ENCODE measurements at places on chromosomes 12 and 14.

- DNase-seq = no peak
Observed at GRCh38 chr14:91753501-91754128, 21.7 kb upstream of the CATSPERB start.

DNA sequence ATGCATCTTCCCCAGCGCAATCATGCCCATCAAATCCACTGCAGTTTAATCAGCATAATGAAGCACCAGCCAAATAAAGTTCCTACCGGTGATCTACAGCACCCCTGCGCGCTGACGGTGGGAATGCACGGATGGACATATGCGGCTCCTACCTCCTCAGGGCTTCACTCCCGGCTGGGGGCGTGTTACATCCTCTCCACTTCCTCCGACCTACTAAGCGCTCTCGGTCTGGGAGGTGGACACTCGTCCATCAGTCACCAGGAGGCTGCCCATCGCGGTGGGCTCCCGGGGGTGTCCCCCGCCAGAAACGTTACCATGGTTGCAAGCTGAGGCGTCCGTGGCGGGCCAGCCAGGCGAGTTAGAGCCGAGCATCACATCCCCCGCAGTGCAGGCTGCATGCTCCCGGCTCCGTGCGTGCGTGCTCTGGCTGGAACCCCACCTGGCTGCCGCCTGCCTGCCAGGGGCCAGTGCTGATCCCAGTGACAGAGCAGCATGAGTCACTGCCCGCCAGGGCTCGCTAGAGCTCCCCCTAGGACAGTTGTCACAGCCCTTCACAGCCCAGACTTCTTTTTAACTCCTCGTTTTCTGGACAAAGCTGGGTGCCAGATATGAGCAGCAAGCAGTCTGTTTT, 73.0 kb downstream of the CIT start:
- DNase-seq = peak; percentile 64

DNA sequence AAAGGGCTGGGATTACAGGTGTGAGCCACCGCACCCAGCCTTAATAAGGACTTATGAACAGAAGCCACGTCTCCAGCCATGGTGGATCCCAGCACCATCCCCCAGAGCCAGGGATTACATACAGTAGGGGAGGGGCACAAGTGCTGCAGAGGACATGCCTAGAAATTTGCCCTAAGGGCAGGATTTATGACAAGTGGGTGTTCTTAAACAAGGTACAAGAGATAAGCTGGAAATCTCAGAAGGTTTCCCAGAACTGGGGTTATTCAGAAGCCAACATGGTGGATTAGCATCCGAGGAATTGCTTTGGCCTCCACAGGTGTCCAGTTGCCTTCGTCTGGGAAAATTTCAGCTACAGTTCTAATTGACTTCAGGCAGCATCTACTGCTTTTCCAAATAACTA, 114.4 kb upstream of the EGLN3 start:
- no peak for DNase-seq

DNA sequence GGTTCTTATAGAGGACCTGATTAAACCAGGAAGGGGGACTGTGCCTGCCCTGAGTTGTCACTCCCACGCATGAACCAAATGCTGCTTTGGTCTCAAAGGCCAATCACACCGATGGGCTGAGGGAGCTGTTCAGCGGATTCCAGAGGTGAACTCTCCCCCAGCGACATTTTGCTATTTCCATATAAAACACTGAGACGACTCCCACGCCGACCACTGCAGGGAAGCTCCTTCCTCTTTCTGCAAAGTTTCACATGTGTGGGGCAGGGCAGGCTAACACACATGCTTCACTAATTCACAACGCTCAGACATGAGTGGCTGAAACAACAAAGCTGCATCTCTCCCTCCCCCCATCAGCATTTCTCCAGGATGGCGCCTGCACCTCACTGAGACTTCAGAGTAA, 37.8 kb upstream of the TMEM132D start:
- DNase-seq = peak; percentile 52

Data from right kidney (tissue), 9 donors.